ENCODE measurements at places on chromosomes 5 and 9.

DNA sequence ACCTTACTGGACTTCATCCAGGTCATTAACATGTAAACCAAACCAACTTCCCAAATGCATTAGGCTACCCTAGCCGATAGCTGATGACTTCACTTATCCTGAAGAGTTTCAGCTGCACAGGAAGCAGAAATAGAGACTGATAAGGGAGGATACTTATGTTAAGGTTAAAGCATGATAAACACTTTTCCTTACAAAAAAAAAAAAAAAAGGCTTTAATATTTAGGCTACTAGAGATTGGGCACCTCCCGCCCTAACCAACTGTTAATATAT lies 1.6 kb upstream of the MEF2C start:
- DNase-seq: no peak

DNA sequence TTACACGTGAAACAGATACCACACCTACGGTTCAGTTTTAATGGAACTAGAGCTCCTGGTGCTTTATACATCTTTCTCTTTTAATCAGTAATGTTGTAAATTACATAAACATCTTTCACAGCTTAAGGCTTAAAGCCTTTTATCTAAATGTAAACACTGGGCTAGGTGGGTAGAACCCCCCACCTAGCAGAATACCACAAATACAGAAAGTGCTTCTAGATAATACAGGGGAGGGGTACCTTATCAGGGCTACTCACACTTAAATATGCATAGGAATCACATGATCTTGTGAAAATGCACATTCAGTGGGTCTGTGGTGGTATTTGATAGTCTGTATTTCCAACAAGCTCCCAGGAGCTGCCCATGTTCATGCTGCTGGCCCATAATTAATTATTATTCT lies 256.4 kb upstream of the TARS1 start:
- no peak for DNase-seq

DNA sequence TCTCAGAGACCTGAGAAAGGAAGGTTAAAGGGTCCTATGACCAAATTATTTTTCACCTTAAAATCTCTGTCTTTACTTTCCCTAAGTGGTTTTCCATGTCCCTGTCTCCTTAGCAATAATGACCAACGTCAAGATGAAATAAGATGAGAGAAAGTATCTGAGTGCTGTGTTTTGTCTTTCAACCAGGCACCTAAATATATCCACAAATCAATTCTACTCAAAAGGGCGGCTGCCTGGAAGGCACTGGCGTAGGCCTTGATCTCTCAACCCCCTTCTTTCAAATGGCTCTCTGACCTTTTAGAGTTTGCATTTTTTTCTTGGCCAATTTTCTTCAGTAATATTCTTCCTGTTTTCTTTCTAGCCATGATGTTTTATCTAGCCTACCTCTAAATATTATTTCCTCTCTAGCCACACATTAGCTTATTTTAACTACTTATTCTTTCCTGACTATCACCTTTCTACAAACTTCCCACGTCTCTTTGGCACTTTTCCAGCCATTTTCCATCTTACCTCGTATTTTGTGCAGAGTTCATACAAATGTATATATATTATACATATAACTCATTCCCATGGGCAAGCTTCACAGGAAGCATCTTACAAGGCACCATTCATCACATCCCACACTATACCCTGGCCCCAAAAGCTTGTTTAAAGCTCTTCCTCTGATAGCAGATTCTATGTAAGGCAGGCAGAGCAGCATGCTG lies 204.5 kb downstream of the SNX18 start:
- no peak for DNase-seq

DNA sequence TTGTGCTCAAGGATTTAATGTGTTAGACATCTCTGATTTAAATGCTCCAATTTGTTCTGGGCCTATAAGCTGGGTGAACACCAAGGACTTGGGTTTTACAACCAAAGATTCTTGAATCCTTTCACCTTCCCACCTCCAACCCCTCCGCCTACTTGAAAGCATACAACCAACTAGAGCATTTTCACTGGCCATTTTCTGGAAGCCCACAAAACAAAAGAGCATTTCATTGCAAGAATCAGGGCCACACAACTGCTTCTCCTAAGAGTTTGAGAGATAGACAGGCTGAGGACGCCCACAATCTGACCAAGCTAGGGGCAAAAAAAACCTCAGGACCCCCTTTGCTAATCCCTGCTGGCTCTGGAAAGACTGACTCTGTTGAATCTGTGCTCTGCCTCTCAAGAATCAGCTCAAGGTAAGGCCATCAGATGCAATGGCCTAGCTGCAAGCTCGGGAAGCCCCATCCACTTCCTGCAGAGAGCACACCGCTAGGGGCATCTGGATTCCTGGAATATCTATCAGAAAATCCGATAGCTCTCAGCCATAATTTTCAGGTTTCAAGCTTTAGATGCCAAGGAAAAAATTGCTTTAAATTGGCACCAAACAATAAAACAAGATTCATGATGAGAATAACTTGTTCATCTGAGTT lies 57.7 kb downstream of the RETREG1 start:
- no peak for DNase-seq

DNA sequence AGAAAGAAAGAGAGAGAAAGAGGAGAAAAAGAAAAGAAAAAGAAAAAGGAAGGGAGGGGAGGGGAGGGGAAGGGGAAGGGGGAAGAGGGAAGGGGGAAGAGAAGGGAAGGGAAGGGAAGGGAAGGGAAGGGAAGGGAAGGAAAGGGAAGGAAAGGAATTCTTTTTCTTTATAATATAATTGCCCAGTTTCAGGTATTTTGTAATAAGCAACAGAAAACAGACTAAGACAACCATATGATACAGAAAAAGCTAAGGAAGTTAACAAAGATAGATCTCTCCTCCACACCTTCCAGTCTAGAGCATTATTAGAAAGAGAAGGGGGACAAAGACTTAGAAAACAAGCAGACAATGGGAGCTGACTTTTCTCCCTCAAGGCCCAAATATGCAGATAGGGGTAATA lies 31.0 kb downstream of the MEIKIN start:
- no peak for DNase-seq

GRCh38 chr5:148446611-148447010 lies 62.9 kb downstream of the FBXO38 start:
- no peak for DNase-seq

GRCh38 chr9:77433675-77434445 lies 214.3 kb downstream of the GNA14 start:
- DNase-seq: no peak

DNA sequence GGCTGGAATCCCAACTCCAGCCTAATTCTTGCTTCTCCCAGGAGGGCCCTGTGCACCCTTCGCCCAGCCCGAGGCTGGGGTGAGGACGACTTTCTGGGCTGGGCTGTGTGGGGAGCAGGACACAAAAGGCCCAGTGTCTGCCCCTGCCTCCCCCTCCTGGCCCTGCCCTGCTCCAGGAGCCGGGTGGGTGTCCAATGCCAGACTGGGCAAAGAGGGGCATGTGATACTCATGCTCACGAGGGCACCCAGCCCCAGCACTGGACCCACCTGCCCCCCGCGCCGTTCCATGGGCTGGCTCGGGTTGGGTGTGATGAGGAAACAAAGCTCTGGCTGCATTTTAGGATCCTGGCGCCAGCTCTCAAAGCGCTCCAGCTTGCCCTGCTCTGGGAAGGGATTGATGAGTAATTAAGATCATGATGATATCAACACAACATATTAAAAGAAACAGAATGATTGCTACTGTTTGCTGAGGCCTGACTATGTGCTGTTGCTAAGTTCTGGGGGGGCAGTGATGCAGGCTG lies 30.7 kb downstream of the LHX2 start:
- DNase-seq: no peak

- peak; percentile 51 for DNase-seq
These were observed 548 bp downstream of the CDC14B start for GRCh38 chr9:96619124-96619465.

GRCh38 chr9:135442075-135442474 lies 37.5 kb upstream of the PPP1R26 start:
- DNase-seq: no peak

DNA sequence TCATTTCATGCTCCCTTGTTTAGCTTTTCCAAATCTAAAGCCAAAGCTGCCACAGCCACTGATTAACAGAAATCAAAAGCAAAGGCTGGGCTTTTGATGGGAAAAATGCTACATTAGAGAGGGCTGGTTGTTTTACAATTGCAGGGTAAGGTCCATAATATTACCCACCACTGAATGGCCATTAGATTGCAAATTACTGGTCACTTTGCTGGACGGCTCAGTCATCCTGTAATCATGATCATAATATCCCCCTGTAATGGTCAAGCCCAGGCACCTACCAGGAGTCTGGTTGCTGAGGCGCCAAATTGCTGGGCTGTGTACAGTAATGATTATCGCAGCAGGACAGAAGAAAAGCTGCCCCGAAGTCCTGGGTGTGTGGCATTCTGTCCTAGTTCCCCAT lies 286.5 kb downstream of the ZSWIM6 start:
- DNase-seq: no peak

- no peak for DNase-seq
These were observed 80.3 kb downstream of the FGF1 start for GRCh38 chr5:142605611-142606010.

DNA sequence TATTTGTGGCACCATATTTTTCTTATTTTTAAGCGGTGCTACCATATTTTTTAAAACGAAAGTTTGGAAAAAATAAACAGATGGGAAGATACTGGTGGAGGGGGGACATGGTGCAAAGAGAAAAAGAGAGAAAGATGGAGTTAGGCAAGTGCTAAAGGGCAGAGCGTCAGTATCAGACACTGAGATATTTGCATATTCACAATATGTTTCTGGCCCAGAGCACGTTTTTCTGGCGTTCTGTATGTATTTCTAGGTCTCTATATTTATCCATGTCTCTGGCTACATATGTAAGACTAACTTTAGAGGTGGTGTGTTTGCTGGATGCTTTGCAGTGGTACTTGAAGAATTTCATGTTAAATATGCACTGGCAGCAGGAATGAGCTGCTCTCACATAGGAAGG lies 414.0 kb downstream of the TLE4 start:
- DNase-seq: no peak

GRCh38 chr9:134556531-134557068 lies 85.0 kb upstream of the COL5A1 start:
- DNase-seq: no peak

DNA sequence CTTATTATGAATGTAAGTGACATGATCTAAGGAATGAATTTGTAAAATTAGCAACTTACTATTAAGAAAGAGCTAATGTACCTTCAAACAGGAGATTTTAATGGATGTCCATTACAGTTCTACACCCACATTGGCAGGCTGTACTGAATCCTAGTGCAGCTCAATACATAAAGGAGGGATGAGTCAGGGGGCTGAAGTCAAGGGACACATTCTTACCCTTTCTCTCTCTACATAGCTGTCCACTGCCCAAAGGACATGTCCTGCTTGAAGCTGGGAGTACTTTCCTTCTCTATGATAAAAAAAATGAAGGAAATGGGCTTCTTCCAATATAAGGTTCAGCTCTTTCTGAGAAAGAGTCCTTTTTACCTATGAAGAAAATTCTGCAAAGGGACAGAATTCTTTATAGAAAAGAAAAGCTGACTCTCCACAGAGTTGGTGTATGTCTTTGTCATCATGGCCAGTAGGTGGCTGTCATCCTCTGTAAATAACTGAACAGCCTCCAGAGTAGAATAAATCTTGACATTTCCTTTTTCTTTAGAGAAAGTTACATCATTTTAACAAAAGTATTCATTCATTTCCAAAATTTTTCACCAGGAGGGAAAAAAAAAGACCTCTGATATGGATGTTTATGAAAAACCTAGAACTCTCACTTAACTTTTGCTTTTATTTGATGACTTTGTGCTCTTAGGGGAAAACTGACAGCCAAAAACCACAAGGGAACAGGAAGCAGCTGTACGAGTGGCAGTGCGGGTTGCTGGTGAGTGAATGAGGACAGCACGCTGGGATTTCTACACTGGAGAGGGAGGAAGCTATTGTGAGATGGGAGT lies 13.1 kb upstream of the IFNA14 start:
- DNase-seq: no peak

GRCh38 chr5:620152-620551 lies 8.0 kb downstream of the CEP72 start:
- DNase-seq: no peak

DNA sequence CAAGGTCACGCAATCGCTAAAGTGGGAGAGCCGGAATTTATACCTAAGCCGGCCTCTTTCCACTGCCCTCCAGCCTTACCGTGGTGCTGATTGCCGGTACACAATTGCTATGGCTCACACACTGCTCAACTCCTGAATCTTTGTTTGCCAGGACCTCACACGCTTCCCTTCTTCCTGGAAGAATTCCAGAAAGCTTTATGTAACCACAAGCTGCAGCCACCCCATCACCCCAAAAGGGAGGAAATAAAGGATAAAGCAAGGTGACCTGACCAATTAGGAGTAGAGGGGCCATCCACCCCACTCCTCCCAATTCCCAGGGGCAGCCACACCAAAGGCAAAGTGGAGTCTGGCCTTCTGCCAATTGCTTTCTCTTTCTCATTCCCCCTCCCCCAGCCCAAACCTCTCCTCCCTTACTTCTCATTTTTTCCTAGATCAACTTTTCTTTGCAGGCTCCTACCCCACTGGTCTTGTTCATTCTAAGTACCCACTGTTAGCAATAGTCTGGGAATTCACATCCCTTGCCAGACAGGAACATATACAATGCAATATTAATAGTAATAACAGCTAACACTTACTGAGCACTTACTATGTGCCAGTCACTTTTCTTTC lies 18.0 kb upstream of the CDC23 start:
- DNase-seq: no peak
